ENCODE measurements at places on chromosomes 11 and 22.

GRCh38 chr11:38252620-38253019 is 1654.6 kb upstream of the RAG2 start:
- no peak for DNase-seq

DNA sequence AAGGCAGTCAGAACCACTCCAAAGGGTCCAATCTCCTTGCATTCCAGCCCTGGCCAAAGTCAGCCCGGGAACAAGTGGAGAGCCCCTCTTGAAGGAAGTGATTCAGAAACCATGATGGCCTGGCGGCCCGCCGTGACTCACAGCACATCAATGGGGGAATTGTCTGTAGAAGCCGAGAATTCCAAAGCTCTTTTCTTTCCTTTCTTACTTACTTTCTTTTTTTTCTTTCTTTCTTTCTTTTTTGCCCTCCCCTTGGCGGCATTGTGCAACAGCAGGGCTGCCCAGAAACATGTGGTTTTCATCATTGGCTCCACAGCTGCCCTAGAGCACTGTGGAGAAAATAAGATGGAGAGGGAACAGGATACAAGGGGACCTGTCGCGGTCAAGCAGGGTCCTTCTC is 140.2 kb upstream of the TIMP3 start:
- DNase-seq = no peak

GRCh38 chr22:36252754-36253522 is at the start of gene APOL1:
APOL1 (plus strand) TSS chr22:36253133; CDS start chr22:36254956, 1,823 bp downstream.
- peak; percentile 81 for DNase-seq

- DNase-seq = no peak
These were observed 189.9 kb downstream of the ARHGAP42 start for GRCh38 chr11:100876815-100877520.

GRCh38 chr22:30508216-30508615 is 2.7 kb upstream of the SEC14L4 start:
- no peak for DNase-seq

DNA sequence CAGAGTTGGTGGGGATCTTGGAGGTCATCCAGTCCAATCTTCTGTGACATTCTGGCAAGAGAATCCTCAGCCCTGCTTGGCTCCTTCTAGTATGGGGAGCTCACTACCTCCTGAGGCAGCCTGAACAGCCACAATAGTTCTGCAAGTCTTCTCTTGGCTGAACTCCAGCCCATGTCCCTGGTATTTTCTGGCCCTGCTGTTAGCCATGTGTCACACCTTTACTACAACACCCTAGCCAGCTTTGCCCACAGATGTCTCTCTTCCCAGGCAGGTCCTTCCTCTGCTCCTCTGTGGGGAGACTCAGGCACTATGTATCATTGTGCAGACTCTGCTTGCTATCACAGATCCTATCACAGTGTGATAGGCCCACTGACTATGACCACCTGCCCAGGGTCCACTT is 297.7 kb downstream of the CTTN start:
- no peak for DNase-seq

DNA sequence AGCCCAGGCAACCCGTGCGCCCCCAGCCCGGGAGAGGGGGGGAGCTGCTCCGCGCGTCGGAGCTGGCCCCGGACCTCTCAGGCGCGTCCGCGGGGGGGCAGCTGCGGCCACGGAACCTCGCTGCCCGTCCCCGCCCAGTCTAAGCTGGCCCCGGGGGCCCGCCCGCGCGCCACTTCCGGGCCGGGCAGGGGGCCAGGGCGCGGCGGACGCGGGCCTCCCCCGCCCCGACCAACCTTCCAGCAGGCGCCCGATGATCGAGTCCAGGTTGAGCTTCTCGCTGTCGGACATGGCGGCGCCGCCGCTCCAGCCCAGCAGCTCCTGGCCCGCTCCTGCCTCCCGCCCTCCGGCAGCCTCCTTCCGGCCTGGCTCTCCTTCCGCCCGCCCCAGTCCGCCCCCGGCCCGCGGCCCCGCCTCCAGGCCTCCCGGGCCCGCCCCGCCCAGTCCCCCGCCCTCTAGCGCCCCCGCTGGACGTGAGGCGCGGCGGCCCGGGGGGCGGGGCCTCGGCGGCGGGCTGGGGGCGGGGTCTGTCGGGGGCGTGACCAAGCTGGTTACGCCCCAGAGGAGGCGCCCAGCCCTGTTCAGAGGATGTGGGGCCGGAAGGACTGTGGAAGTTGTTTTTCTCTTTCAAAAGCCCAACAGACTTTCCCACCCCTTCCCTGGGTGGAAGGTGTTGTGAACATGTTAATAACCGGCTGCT is at the start of gene PPP1CA:
Gene PPP1CA, minus strand, starts transcription at position 364 of the 697 bp plus-strand sequence. Its CDS starts 76 bp downstream, at position 288.
- DNase-seq = peak; percentile 92

DNA sequence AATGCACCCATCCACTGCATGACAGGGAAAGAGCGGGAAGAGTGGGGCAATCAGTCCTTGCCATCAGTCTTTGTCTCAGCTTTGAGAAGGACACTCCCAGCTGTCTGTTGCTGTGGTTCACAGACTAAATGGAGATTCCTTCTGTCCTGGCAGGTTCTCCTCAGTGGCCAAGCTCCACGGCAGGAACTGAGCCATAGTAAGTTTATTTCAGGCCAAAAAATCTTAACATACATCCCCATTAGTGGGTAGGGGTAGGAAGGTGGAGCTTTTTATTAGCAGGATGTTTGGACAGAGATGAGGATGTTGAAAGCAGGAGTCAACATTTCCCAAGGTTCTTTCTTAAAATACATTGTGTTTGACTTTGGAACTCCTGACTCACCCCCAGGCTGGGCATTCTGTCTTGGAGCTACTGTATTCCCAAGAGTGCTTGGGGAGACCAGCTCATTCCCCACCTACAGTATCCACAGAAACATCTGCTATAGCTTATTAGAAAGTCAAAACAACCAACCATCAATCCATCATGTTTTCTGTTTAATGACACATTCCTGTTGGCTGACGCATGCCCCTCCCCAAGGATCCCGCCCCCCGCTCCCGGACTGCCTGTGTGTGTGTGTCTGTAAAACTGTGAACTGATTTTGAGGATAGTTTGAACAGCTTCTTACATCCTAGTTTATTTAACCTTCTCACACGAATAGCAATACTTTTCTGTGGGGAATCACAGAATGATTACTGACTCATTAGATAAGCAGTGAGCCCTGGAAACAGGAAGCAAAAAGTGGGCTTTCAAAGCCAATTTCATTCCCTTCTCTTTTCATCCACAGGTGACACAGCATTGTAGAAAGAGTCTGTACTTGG is 109.5 kb downstream of the CCDC81 start:
- no peak for DNase-seq

GRCh38 chr22:37472418-37473006 is 13.7 kb downstream of the MFNG start:
- no peak for DNase-seq

DNA sequence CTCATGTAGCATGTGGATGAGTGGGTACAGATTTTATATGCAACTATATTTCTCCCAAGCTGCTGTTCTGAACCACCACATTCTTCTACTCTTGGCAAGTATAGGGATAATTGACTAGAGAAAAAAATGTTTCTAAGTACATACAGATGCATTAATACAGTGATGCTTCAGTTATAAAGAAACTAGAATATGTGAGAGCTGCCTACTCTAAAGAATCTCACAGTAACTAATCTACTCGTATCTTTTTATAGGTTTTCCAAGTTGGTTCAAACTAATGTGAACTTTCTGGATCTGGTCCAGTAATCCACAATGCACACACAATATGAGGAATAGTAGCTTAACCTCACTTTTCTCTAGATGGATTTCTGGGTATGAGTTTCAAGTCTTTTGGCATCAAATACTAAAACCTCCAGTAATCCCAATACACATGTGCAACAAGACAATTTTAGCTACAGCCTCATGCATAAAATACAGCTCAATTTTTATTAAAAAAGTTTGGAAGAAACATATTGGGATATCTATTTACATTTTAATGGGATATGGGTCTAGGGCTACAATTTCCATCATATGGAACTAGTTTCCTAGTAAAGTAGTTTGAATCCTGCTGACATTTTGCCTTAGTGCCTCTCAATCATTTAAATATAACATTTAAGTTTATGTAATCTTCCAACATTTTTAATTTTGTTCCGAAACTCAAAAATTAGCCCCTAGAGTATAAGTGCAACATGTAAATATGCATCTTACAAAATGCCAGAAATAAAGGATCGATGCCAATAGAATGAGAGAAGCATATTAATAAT is 2209.7 kb downstream of the LRRC4C start:
- no peak for DNase-seq

- DNase-seq = no peak
These were observed 14.3 kb upstream of the ACCSL start for GRCh38 chr11:44033411-44033850.

DNA sequence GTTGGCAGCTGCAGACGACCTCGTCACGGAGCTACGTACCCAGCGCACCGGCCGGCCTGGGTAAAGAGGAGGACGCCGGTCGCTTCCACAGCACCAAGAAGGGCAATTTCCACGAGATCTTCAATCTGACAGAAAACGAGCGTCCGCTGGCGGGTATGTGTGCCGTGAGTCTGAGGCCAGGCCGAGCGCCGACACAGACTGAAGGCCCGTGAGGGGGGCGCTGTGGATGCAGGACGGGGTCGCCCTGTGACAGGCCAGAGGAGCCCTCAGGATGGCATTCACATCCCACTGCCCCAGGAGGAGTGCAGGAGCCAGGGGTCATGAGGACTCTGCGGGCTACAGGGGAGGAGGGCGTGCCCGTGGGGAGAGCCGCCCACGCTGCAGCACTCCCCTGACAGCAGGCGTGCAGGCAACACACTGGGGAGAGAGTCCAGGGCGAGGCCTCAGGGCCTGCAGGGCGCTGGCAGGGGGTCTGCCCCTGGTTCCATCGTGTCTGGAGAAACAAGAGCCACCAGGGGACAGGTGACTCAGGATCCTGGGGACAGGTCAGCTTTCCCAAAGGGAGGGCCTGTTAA is 53.6 kb downstream of the GRAMD4 start:
- DNase-seq = no peak

DNA sequence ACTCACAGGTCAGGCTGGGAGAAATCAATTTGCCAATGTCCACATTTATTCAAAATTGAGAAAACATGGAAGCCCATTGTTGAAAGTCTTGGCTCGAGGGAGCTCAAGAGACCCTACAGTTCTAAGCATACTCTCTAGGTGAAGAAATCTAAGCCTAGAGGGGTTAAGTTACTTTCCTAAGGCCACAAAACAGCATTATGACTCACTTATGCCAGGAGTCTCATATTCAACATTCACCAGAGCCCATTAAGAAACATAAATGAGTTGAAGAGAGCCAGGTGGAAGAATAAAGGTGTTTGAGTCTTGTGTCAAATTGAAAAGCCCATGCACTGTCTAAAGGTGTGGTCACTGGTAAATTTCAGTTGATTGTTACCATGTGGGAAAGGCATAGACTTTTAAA is 108.1 kb downstream of the INSC start:
- DNase-seq = no peak

DNA sequence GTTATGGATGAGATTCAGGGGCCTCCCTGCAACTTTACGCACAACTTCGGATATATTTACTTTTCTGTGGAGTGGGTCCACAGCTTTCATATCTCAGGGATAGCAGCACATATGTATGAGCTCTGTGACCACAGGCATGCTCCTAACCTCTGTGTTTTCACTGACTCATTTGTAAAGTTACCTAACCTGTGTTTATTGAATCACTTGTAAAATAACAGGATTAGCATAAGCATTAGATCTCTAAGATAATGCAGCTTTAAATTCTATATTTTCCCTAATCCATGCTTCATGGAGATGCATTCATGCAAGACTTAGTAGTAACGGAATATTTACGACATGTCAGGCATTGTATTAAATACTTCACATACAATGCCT is 47.9 kb upstream of the DDI1 start:
- DNase-seq = no peak

GRCh38 chr11:70526116-70527045 is 128.1 kb downstream of the CTTN start:
- DNase-seq = peak; percentile 31

- no peak for DNase-seq
These were observed 3.0 kb downstream of the DKK3 start for GRCh38 chr11:12005476-12005875.

DNA sequence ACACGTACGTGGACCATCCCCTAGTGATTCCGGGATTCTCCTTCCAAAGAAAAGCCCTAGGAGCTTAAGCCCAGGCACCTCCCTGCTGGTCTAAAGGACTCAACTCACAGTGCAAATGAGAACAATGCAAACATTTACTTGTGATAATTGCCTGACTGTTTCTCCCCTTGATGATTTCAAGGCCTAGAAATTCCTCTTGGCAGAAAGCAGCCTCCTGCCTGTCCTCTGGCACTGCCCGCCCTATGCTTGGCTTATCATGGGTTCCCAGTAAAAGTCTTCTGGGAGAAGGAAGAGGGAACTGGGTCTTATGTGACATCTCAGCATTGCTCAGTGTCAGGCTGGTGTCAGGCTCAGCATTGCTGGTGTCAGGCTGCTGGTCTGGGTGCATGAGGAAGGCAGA is 351.8 kb downstream of the SHANK2 start:
- DNase-seq = no peak

DNA sequence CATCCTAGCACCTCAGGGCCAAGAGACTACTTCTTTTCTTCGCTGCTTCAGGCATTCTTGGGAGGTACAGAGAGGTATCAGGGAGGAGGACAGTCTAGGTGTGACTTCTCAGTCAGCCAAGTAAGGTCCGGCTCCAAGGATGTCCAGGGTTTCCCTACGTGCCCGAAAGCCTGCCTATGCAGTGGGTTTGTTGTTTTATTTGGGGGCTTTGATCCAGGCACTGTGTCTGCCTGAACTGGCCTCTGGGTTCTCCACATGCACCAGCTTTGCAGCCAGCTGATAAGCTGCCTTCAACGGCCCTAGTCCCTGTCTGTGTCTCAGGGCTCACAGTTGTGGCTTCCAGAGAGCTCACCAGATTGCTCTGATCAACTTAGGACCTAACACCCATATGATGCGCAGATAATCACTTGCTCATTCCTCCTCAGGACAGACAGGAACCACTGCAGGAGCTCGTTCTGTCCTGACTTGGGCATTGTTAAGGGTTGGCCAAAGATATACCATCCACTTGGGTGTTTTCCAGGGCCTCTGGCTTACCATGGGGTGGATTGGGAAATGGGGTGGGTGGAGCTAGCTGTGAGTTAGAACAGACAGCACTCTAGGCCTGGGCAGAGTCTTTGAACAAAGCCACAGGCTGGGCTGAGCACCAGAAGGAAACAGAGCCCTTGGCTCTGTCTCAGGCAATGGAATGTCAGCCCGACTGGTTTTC is 45.5 kb upstream of the CRYBB3 start:
- no peak for DNase-seq

DNA sequence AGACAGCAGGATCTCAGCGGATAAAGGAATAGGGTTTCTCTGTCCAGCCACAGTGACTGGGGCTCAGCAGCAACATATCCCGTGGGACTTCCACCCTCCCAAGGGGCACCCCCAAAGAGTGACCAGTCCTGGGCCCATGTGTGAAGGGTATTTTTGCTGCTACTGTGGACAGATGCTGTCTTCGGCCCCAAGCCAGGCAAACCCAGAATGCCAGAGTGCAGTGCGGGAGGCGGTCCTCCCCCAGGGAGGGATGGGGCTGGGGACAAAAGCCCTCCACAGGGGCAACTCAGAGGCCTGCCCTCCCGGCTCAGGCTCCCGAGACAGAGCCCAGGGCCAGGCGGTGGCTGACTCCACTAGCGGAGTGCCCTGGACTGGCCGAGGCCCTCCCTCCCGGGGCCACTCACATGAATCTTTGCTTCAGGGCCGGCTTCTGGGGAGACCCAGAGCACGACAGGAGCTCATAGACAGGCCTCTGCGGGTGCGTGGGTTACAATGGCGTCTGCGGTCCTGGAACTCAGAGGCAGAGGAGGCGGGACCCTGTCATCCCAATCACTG is 34.7 kb upstream of the WNT7B start:
- DNase-seq = no peak

- no peak for DNase-seq
These were observed 413.4 kb downstream of the SOX6 start for GRCh38 chr11:15942936-15943335.

GRCh38 chr11:124344346-124344745 is 24.3 kb upstream of the OR8D2 start:
- no peak for DNase-seq

- no peak for DNase-seq
These were observed 58.1 kb downstream of the MAML2 start for GRCh38 chr11:96284917-96285316.
